DMS 273 treated with DMSO at 0.1 percent for 48 hours (cell line): ENCODE measurements at places on chromosomes 13 and 19.

DNA sequence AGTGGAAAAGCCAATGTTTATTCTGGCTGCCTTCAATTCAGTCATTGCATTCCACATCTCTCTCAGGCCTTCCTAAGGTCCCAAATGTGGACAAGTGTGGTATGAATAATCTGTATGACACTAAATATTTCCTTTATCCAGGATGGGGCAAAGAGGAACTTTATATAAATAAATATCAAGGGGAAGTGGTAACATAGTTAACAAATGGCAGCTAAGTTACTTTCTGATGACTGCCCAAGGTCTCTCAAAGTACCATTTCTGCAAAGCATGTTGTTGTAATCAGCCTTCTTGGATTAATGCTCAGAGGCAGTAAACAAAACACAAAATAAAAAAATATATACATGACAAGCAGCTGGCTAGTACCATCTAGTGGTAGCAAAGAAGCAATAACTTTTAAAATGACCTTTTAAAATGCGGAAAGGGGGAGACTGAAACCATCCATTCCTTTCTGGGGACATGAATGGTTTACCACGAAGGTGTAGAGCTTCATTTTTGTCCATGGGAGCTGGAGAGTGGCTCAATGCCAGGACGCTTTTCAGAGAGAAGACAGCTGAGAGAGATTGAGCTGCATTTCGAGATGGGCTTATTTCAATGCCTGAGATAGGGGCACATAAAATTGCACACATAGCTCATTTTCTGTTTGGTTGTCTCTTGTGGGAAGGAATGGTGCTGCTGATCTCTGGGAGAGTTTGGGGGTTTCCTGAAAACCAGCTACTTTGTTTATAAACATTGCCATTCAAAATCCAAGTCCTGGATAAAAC lies 259.2 kb downstream of the RFC3 start:
- DNase-seq = no peak

DNA sequence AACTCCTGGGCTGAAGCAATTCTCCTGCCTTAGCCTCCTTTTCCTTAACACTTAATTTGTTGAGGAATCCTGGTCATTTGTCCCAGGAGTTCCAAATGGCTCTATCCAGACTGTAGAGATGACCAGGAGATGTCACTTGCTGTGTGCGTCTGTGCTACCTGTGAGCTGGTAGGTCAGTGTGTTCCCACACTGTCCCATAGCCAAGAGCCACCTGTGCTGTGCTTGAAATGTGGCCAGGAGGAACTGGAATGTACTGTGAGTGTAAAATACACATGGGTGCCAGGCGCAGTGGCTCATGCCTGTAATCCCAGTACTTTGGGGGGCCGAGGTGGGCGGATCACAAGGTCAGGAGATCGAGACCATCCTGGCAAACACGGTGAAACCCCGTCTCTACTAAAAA lies 29.4 kb upstream of the KDM4B start:
- DNase-seq = no peak

DNA sequence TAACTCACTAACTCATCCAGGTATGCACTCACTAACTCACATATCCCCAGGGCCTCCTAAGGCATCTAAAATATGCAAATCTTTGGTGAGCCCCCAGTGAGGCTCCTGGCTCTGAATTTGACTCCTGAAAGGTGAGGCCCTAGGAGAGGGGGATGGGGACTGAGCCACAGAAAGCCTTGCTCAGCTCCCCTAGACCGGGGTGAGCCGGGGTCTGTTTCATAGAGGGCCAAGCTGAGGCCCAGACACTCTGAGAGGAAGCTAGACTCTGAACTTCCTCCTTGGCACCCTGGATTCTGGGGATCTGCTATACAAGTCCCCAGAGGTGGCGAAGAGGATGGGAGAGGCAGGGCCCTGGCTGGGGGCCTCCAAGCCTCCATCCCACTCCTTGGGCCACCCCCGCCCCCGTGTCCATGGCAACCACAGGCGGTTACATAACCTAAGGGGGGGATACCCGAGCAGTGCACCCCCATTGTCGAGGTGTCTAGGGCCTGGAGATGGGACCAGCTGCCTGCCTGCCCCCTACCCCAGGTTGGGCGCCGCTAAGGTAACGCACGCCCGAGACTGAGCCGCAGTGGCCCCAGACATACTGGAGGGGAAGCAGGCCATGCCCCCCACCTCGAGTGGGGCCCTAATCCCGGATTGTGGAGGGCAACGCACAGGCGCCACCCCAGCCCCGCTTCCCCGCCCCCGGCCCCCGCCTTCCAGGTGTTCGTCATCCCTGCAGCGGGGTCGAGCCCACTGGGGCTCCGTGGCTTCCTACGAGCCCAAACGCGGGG lies 646 bp downstream of the ABHD8 start:
- DNase-seq = no peak

GRCh38 chr13:28485996-28486543 lies 8.9 kb downstream of the FLT1 start:
- no peak for DNase-seq

DNA sequence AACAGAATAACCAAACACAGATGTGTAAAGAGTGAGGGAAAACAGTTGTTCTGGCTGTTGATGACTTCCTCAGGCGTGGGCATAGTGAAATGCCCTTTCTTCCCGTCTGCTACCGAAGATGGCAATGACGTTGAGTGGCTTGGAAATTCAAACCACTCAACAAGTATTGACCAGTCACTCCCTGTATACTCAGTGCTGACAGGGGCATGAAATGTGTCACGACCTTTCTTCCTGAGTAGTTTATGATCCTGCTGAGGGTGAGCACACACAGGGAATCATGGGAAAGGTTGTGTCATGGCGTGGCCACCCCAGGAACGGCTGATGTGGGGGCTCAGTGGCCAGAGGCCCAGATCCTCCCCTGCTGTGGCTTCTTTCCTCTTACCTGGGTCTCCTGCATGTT lies 87.8 kb upstream of the C1QTNF9B start:
- DNase-seq = no peak

GRCh38 chr19:16420336-16420676 lies 51.5 kb downstream of the EPS15L1 start:
- DNase-seq = no peak

GRCh38 chr13:97139691-97140090 lies 82.4 kb upstream of the MBNL2 start:
- no peak for DNase-seq

DNA sequence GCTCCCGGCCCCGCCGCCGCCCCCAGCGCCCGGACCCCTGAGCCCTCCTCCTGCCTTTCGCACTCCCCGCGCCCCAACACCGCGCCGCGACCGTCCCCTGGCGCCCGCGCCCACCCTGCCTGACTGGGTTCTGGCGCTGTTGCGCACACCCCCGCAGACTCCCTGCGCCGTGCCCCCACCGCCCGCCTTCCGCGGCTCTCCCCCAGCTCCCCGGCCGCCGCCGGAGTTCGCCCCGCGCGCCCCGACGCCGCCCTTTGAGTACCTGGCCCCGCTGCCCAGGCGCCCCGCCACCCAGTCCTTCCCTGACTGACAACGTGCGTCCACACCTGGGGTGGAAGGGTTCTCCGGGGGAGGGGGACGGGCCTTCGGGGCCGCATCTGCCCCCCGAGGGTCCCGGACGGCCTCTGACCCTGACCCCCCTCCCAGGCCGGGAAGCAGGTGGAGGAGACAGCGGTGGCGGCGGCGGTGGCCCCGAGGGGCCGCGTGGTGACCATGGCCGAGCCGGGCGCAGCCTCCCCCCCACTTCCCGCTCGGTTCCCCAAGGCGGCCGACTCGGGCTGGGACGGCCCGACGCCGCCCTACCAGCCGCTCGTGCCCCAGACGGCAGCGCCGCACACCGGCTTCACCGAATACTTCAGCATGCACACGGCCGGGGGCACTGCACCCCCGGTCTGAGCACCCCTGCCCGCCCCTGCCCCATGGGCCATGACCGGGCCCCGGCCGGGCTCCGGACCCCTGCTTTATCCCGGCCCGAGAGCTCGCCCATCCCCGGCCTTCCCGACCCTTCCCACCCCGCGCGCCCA lies 1.4 kb upstream of the MEGF8 start:
- DNase-seq = no peak

- DNase-seq = no peak
These were observed 4.3 kb upstream of the INAFM1 start for GRCh38 chr19:47270408-47270807.
